ENCODE measurements at places on chromosomes 3 and 15. TPM values are rescaled to one million over a fixed set of nuclear protein-coding genes. Genes with fewer than 3 reads are reported as not detected.

FAM174B gene
- polyA plus RNA-seq, result 37.9 TPM

PATL2 gene
- 0.76 TPM for polyA plus RNA-seq

SAMD7 gene
- polyA plus RNA-seq, result not detected

NANOGP8 gene
- polyA plus RNA-seq, result 0.29 TPM

RLBP1 gene
- not detected for polyA plus RNA-seq

CCDC54 gene
- polyA plus RNA-seq, result not detected

PCNP gene
- polyA plus RNA-seq, result 200 TPM

TKT gene
- 129 TPM for polyA plus RNA-seq

ZPLD1 gene
- 0.85 TPM for polyA plus RNA-seq

OXSM gene
- 19.5 TPM for polyA plus RNA-seq

CFAP44 gene
- 17.6 TPM for polyA plus RNA-seq

STXBP5L gene
- polyA plus RNA-seq, result 0.16 TPM

ALDH1A2 gene
- 341 TPM for polyA plus RNA-seq

USP13 gene
- polyA plus RNA-seq, result 13.9 TPM

AGBL1 gene
- 0.06 TPM for polyA plus RNA-seq

GOLGA8Q gene
- polyA plus RNA-seq, result 0.86 TPM

SEMA3F gene
- 80.7 TPM for polyA plus RNA-seq

TADA3 gene
- 70.9 TPM for polyA plus RNA-seq

GPR27 gene
- 9.7 TPM for polyA plus RNA-seq

WDR93 gene
- polyA plus RNA-seq, result 2.4 TPM

CHRNA3 gene
- polyA plus RNA-seq, result 1.7 TPM

SLC4A7 gene
- 24.2 TPM for polyA plus RNA-seq

TIPIN gene
- polyA plus RNA-seq, result 13.8 TPM

EBLN2 gene
- polyA plus RNA-seq, result 4.3 TPM

C3orf62 gene
- 9.5 TPM for polyA plus RNA-seq

EXD1 gene
- 0.10 TPM for polyA plus RNA-seq

ZBTB20 gene
- polyA plus RNA-seq, result 4.8 TPM

AMOTL2 gene
- polyA plus RNA-seq, result 94.0 TPM

IQCF5 gene
- polyA plus RNA-seq, result not detected

VPS18 gene
- polyA plus RNA-seq, result 15.3 TPM

SLC6A20 gene
- 0.08 TPM for polyA plus RNA-seq

IGSF11 gene
- polyA plus RNA-seq, result 4.1 TPM

GOLGA6L7 gene
- 0.32 TPM for polyA plus RNA-seq

CSPG4 gene
- 8.4 TPM for polyA plus RNA-seq

SLC12A1 gene
- 470 TPM for polyA plus RNA-seq

ACTC1 gene
- polyA plus RNA-seq, result 1.1 TPM

ATOSA gene
- polyA plus RNA-seq, result 41.4 TPM

CCDC71 gene
- polyA plus RNA-seq, result 23.3 TPM

CIDEC gene
- polyA plus RNA-seq, result not detected

MRAS gene
- 31.6 TPM for polyA plus RNA-seq

PIF1 gene
- polyA plus RNA-seq, result 5.9 TPM

P2RY1 gene
- 3.2 TPM for polyA plus RNA-seq
